ENCODE measurements at places on chromosomes 5 and 9. TPM values are rescaled to one million over a fixed set of nuclear protein-coding genes. Genes with fewer than 3 reads are reported as not detected.

DNA sequence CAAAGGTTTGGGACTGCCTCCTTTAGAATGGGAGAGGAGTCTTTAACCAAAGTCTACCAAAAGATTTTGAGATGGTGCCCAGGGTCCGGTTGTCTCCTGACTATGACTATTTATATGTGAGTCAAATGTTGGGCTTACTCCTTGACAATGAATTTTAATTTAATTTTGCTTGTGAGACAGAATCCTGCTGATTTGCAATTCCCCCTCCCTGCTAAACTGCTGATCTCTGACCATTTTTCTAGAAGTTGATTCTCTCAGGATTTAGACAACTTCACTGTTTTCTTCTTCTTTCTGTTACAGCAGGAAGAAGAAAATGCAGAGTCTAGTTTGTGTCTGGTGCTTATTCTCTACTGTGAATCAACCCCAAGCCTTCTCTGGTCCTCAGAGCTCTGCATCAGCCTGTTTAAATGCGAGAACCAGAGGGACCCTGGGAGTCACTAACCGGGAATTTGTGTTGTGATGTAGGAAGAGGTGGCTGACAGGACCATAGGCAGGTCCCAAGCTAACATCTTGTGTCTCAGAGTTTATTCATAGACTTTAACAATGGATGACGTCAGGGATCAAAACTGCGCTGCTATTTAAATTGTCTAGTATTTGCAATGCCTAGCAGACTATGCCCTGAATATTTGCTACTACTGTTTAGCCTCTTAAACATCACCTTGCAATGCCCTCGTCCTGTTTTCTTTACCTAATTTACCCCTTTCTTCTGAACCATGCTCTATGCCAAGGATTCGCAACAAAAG, 124.0 kb upstream of the TAF11L2 start:
- H3K4me1 ChIP-seq = no peaks in the 10 kb centered on the region
- no peak overlapping the region for H3K4me3 ChIP-seq
- H3K27me3 ChIP-seq = no peaks in the 10 kb centered on the region
- H3K36me3 ChIP-seq = no peaks in the 10 kb centered on the region
- no peak overlapping the region for H3K27ac ChIP-seq

SIT1 gene
- total RNA-seq = 0.13 TPM

DNA sequence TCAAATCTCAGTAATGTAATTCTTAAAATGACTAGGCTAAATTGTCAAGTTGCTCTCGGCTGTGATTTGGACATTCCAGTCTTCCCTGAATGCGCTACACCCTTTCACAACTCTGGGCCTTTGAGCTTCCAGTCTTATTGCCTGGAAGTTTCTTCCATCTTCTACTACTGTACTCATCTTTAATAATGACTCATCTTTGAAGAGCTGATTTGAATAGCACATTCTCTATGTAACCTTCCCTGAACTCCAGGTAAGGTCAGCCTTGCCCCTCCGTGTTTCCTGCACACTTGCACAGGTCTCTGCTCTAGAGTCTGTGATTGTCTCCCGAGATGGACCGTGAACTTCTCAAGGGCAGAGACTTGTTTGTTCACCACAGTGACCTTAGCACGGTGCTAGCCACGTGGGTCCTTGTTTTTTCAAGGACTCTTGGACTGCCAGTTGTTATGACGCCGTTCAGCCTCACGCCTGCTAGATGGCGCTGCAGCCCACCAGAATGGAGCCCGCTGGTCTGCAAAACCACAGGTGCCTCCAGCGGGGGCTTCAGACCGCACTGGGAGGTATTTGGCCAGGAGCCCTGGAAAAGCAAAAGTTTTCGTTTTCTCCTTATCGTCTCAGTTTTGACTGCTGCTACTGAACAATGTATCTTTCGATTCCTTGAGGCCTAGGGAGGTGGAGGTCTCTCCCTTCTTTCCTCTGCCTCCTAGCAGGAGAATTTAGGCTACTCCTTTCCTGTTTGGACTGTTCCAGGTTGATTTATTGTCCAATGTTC, 44.4 kb downstream of the SEC61B start:
- no peaks in the 10 kb centered on the region for H3K27me3 ChIP-seq
- peak; percentile 79 for DNase-seq
- H3K36me3 ChIP-seq = no peaks in the 10 kb centered on the region
- H3K4me1 ChIP-seq = no peaks in the 10 kb centered on the region

DNA sequence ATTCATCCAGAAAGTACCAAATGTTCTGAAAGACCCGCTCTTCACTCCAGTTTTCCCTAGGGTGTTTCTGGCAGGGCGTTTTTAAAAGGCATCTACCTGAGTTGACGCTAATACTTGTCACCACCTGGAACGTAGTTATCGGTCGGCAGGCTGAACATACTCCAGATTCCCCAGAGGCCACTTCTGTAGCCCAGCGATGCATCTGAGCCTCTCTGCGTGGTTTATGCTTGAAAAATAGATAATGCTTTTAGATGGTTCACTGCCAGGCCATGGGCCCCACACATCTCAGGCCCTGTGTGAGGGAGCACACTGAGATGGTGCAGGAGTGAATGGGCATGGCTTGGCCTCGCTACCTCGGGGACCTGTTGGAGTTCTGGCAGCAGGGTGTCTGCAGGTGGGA, 33.0 kb upstream of the NCS1 start:
- H3K4me3 ChIP-seq = no peak overlapping the region
- no peaks in the 10 kb centered on the region for H3K36me3 ChIP-seq
- no peak overlapping the region for H3K27ac ChIP-seq
- peaks cover 24% of the 10 kb centered on the region for H3K4me1 ChIP-seq
- DNase-seq = no peak
- H3K27me3 ChIP-seq = no peaks in the 10 kb centered on the region

- peaks cover 15% of the 10 kb centered on the region for H3K4me1 ChIP-seq
- H3K27ac ChIP-seq = no peak overlapping the region
- H3K27me3 ChIP-seq = no peaks in the 10 kb centered on the region
- H3K4me3 ChIP-seq = no peak overlapping the region
- no peaks in the 10 kb centered on the region for H3K36me3 ChIP-seq
Measured at GRCh38 chr5:27318701-27319100, 280.3 kb upstream of the CDH9 start.

DNA sequence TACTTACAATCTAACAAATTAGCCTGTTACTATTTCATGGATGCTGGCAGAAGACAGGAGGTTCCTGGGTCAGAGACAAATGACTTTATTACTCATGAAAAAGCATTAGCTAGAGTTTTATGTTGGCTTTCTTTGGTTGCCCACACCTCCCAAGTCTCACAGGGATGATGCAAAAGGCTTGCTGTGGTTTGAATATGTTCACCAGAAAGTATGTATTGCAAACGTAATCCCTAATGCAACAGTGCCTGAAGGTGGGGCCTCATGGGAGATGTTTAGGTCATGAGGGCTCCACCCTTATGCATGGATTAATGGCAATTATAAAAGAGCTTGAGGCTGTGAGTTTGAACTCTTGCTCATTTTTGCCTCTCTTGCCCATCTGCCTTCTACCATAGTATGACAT, 28.5 kb downstream of the DPYSL3 start:
- H3K4me1 ChIP-seq = peaks cover 10% of the 10 kb centered on the region
- no peaks in the 10 kb centered on the region for H3K36me3 ChIP-seq
- H3K4me3 ChIP-seq = no peak overlapping the region
- H3K27ac ChIP-seq = peak overlapping the region; percentile 17
- H3K27me3 ChIP-seq = no peaks in the 10 kb centered on the region
- DNase-seq = no peak

GPSM1 gene
- 57.2 TPM for total RNA-seq

GRCh38 chr5:6717247-6717646, 4.0 kb downstream of the TENT4A start:
- no peaks in the 10 kb centered on the region for H3K36me3 ChIP-seq
- H3K27ac ChIP-seq = no peak overlapping the region
- no peak for DNase-seq
- no peaks in the 10 kb centered on the region for H3K4me1 ChIP-seq
- H3K27me3 ChIP-seq = no peaks in the 10 kb centered on the region
- no peak overlapping the region for H3K4me3 ChIP-seq

All from SJCRH30 (cell line).